ENCODE measurements at places on chromosomes 4 and X.

DNA sequence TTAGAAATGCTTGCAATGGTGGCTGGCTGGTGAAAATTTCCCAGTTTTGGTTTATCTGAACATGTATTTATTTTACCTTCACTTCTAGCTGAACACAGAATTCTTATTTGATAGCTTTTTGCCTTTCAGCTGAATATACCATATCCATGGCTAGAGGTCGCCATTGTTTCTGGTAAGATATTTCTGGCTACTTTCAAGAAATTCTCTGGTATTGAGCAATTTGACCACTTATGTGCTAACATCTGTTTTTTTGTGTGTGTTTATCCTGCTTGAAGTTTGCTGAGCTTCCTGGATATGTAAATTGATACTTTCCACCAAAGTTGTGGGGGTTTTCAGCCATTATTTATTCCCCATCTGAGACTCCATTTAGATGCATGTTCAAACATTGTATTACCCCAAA is 75.4 kb downstream of the FBXW7 start:
- DNase-seq = peak; percentile 93

DNA sequence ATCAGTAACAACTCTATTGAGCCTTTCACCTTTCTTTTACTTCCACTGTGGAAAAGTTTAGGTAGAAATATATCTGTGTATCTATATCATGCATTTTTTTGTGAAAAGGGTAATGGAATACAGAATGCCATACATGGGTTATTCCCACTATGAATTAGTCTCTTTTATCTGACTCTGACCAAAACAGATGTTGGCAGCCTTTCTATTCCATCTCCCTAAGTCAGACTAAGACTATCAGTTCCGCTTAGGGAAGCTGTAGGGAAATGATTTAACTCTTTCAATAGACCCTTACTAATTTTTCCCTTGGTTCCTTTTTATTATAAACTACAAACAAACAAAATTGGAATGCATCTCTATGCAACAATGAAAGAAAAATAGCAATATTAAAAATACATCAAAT is 92.3 kb upstream of the LEF1 start:
- DNase-seq = no peak

GRCh38 chr4:81930506-81931238 is 443.1 kb downstream of the HNRNPD start:
- no peak for DNase-seq

GRCh38 chr4:128289523-128290158 is 2.0 kb upstream of the PGRMC2 start:
- no peak for DNase-seq

GRCh38 chr4:137635601-137636000 is 103.3 kb upstream of the PCDH18 start:
- DNase-seq = peak; percentile 62

DNA sequence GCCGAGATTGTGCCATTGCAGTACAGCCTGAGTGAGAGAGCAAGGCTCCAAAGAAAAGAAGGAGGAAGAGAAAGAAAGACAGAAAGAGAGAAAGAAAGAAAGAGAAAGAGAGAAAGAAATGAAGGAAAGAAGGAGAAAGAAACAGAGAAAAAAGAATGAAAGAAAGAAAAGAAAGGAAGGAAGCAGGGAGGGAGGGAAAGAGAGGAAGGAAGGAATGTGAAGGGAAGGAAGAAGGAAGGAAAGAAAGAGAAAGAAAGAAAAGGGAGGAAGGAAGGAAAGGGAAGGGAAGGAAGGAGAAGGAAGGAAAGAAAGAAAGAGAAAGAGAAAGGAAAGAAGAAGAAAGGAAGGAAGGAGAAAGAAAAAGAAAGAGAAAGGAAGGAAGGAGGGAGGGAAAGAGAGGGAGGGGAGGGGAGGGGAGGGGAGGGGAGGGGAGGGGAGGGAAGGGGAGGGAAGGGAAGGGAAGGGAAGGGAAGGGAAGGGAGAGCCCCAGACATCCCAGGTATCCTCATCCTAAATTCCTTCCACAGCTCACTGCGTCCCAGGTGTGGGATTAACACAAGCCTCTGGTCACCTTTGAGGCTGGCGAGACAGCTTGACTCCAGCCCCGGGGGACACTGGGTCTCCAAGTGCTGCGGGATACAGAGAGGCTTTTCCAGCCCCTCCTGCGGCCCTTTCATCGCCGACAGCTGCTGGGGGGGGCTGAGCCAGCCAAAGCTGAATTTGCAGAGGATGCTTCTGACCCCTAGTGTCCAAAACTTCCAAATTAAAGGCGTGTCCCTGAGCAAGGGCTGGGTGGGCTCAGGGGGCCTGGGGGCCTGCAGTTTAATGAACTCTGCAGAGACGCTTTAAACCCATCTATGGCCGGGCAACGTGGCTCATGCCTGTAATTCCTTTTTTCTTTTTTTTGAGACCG is 24.2 kb upstream of the CSF2RA start:
- no peak for DNase-seq

GRCh38 chr4:85865256-85865655 is 390.3 kb downstream of the ARHGAP24 start:
- DNase-seq = no peak

- peak; percentile 20 for DNase-seq
Observed at GRCh38 chrX:52425775-52426174, 57.0 kb downstream of the XAGE2 start.

- peak; percentile 75 for DNase-seq
Observed at GRCh38 chrX:53089224-53089842, 4.6 kb upstream of the KANTR start.

DNA sequence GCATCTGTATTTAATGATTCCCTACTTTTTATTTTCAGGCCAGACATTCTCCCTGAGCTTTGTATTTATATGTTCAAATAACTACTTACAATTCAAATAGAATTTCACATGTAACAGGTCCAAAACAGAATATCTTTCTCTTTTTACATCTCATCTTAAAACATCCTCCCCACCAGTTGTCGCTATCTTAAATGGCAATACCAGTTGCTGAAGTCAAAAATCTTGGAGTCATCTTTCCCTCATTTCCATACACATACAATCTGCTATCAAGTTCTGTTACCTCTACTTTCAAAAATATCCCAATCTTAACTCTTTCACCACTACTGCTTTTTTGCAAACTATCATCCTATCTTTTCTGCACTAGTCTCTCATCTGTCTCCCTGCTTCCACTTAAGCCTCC is 330.5 kb downstream of the STPG2 start:
- no peak for DNase-seq

DNA sequence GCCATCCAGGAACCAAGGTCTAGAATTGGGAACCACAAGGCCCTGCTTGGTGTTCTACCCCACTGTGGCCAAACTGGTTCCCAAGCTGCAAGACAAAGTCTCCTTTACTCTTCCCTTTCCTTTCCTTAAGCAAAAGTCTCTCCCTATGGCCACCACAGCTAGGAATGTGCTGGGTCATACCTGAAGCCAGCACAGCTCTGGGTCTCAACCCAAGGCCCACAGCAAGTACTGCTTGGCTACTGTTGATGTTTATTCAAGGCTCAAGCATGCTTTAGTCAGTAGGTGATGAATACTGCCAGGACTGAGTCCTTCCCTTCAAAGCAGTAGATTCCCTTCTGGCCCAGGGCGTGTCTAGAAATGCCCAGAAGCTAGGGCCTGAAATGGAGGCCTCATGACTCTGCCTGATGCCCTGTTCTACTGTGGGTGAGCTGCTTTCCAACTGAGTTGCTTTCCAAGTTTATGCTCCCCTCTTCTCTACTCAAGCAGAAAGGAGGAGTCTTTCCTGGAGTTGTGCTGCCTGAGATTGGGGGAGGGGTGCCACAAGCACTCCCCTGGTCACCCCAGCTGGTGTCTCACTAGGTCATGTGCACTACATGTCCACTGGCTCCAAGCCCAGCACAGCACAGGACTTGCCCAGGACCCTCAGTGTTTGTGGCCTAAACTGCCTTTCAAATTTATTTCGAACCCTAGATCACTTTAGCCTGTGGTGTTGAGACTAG is 44.9 kb downstream of the STAP1 start:
- no peak for DNase-seq

DNA sequence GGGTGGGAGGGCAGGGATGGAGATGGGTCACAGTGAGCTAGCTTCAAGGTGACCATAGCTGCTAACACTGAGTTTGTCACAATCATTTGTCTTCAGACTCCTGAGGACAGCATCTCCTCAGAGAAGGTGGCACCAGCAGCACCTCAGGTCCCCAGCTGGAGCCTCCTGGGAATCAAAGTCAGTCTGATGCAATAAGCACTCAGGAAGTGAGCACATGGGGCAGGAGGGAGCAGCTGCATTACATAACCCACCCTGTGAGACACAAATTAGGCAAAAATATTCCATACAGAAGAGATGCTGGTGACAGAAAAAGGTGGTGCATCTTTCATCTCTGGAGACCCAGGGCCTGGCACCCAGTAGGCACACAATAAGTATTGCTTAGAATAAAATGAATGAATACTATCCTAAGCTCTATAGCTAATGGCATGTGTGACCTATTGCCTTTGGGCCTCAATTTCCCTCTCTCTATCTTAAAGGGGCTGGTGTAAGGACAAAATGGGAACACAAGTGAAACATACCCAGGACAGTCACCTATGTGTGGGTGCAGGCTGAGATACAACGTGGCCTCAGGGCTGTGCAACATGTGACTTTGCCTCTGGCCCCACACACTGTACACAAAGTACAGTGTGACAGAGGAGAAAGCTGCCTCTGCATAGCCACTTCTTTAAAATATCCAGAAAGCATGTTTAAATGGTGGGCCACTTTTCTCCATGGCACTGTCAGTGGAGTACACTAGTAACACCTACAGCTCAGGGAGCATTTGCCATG is 37.1 kb downstream of the SLC39A8 start:
- peak; percentile 57 for DNase-seq

- DNase-seq = no peak
Observed at GRCh38 chr4:102579794-102580462, 78.8 kb downstream of the NFKB1 start.

DNA sequence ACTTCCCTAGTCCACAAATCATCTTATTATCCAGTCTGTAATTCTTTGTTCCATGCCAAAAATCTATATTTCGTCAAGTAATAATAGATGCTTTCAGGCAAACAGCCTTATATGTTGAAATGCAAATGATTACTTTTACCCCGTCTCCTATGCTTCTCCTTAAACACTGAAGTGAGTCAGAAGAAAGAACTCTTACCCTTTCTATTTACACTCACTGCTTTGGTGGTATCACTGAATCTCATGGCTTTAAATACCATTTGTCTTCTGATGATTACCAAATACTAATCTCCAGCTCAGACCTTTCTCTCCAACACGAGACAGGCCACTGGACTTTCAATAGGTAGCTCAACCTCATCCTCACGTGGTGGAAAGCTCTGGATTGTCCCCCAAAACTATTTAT is 558.1 kb downstream of the IL1RAPL1 start:
- peak; percentile 4 for DNase-seq

- peak; percentile 45 for DNase-seq
Observed at GRCh38 chrX:102934624-102935023, 2.4 kb upstream of the RAB40AL start.

GRCh38 chr4:76881375-76881774 is 16.6 kb downstream of the SOWAHB start:
- no peak for DNase-seq

DNA sequence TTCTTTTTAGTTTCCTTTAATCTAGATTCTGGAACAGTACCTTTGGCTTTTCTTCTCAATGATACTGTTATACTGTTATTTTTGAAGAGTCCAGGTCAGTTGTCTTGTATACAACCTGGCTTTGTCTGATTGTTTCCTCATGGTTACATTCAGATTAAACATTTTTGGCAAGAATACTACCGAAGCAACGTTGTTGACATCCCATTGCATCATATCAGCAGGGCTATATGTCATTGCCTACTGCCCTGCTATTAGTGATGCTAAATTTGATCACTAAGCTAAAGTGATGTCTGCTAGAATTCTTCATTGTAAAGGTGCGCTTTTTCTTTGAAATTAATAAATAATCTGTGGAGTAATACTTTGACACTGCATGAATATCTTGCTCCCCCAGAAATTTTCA is 5.8 kb upstream of the ATP1B4 start:
- no peak for DNase-seq

GRCh38 chrX:97405031-97405660 is 521.4 kb downstream of the RPA4 start:
- peak; percentile 53 for DNase-seq

DNA sequence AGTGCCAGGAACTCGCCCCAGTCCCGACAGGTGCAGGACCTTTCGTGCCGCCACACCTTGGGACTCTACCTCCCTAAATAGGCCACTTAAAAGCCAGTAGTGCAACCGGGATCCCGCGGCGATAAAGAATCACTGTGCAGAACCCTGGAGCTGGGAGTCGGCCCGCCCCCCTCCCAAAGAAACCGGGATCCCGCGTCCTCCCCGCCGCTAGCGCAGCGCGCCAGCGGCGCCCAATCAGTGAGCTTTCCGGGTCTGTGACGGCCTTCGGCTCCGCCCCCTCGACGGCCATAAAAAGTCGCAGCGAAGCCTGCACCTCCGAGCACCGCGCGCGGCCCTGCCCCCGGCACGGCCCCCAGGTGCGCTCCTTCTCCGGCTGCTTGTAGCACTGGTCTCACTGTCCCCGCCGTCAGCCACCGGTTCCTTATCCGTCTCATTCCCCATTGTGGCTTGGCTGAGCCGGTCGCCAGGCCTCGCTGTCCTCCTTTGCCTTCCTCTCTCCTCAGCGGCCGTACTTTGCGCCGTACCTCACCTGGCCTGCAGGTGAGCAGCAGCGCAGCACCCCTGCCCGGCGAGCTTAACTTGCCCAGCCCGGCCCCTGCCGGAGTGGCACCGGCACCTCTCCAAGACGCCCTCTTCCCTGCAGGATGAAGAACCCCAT is at the start of gene LRAT:
Gene LRAT, plus strand, starts transcription at position 318 of the 658 bp plus-strand sequence. Its CDS starts 327 bp downstream, at position 645.
- no peak for DNase-seq

DNA sequence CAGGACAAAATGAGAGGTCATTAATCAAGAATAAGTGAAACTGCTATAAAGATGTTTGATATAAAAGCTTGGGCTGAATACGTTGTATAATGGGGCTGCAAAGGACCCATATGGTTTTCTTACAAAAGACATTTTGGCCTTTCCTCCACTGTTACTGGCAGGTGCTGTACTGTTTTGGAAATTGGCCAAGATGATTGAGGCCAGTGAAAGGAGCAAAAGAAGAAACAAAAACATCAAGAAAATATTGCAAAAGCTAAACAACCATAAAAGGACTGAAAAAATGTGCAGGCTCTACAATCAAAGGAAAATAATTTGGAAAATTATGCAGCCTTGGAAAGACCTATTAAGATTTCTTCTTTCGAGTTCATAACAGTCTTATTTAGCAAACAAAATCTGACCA is 222.2 kb upstream of the PPP1R2C start:
- DNase-seq = no peak

- peak; percentile 24 for DNase-seq
Observed at GRCh38 chr4:76767983-76768382, 130.0 kb downstream of the SOWAHB start.
